OCI-M1 (cell line): ENCODE measurements at places on chromosomes 11 and 22.

- DNase-seq, result no peak
Observed at GRCh38 chr11:203056-203944, 3.9 kb downstream of the BET1L start.

DNA sequence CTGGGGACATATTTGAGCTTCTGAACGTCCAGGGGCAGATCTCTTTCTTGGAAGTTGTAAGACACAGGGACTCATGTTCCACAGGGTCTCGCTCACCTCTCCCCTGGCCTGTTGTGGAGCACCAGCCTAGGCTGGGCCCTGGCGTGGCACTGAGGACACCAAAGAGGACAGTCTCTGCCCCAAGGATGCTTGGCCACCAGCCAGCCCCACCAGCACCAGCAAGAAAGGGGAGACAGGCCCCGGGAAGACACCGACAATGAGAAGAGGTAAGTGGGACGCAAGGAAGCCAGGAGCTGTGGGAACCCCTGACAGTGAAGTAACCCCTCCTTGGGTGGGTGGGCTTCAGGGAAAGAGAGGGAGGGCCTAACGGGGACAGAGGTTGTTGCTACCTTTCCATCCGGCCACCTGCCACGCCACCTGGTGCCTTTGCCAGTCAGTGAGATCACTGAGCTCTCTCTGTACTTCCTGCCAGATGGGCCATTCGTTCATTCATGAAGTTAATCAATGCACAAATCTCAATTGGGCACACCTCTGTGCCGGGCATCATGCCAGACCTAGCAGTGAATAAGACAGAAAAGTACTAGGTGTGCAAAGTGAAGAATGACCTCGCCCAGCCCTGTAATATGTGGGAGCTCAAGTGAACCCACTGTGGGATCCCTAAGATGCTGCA, 11.1 kb downstream of the APOL5 start:
- no peak for DNase-seq

DNA sequence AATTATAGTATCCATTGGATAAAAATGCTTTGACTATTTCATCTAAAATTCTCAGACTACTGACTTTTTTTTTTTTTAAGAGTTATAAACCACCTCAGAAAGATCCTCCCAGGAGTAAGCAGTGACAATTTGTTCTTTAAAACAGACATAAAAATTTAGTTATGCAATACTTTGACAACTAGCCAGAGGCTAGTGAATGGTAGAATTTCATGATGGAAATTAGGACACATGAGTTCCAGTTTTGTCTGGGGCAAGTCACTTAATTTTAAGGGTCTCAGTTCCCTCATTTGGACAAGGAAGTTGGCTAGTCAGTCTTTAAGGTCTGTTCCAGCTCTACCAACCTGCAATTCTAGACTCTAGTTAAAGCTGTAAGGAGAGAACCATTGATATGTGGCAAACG, 2.9 kb downstream of the IL18 start:
- no peak for DNase-seq

GRCh38 chr11:34468209-34468841, 29.6 kb downstream of the CAT start:
- peak; percentile 56 for DNase-seq

DNA sequence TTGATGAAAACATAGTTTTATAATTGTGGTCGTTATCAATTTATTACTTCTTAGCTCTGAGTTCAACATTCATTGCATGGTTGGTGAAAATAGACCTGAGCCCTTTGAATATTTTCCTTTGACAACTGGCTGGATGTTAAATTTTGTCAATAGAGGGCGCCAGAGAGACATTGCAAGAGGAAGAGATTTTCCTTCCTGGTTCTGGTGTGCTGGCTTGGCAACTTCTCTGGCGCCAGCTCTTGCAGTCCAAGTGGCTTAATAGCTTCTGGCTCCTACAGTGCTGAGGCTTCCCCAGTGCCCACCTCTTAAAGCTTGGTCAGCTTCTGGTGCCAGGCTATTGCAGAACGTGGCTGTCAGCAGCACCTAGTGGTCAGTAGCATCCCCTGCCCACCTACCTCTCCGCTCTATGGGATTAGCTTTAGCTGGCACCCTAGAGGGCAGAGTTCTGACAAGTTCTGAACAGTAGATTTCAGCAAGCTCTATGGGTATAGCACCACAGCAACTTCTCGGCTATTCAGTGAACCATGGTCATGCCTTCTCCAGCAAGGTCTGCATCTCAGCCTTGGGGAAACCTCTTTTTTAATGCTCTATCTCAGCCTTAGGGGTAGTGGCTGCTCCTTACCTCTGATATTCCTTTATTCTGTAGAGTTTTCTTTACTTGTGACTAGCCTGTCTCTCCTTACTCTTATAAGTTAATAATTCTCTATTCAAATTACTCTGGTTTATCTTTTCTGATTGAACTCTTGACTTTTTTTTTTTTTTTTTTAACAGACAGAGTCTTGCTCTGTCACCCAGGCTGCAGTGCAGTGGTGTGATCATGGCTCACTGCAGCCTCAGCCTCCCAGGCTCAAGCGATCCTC, 59.4 kb downstream of the ACER3 start:
- DNase-seq, result peak; percentile 99

DNA sequence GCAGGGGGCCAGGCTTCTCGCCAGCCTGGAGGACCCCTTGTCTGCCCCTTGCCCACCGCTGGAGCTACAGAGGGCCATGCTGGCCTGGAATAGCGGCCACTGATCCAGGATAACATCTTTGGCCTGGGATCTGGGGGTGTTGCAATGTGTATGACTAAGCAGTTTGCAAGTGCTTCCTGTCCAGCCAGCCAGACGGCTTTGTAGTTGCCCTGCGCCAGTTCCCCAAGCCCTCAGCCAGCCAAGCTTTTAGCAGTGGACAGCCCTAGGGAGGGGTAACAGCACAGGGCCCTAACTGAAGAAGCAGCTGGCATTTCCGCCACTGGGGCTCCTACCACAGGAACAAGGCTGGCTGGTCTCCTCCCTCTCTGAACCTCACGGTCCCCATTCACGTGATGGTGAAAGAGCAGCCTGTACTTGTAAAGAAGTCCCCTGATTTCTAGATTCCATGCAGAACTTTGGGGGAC, 32.1 kb downstream of the UQCR10 start:
- peak; percentile 91 for DNase-seq

DNA sequence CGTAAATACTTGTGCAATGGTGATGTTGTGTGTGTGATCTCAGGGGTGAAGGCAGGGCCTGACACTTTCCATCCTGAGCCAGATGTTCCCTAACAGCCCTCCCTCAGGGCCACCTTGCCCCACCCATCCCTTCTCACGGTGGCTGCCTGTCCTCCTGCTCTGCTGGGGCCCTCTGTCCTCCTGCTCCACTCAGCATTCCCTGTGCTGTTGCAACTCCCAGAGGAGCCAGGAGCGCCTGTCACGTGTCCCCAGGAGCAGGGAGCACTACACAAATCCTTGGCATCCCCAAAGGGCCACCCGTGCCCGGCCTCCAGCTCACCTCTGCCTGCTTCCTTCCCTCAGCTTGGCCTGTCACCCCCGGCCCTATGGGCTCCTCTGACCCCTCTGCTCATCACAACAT, 10.2 kb upstream of the CSNK1E start:
- no peak for DNase-seq

DNA sequence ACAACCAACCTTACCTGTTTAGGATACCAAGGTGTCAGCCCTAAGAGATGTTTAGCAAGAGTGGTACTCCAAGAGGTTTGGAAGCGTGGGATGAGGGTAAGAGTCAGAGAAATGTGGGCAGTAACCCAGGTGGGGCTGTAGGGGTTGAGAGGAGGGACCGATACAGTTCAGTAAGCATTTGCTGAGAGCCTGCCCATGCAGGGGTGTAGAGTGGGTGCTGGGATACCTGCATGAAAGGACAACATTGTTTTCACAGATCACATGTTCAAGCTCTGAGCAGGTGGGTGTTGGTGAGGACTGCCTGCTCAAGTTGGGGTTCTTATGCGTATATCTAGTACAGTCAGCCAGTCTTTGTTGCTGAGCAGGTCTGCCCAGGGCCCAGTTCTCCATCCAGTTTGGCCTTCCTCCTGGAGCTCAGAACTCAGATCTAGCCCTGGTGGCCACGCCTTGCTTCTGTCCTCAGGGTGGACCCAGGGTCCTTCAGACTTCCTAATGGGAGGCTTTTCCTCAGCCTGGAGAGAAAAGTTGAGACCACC, 14.8 kb downstream of the PPFIBP2 start:
- no peak for DNase-seq

- DNase-seq, result peak; percentile 43
Observed at GRCh38 chr11:43943372-43943930, 1.0 kb downstream of the C11orf96 start.

- DNase-seq, result no peak
Observed at GRCh38 chr22:47594836-47595521, 832.5 kb downstream of the TBC1D22A start.

- no peak for DNase-seq
Observed at GRCh38 chr11:105100981-105101630, 38.5 kb downstream of the CARD18 start.

GRCh38 chr11:31792036-31792435, 19.1 kb downstream of the PAX6 start:
- no peak for DNase-seq

DNA sequence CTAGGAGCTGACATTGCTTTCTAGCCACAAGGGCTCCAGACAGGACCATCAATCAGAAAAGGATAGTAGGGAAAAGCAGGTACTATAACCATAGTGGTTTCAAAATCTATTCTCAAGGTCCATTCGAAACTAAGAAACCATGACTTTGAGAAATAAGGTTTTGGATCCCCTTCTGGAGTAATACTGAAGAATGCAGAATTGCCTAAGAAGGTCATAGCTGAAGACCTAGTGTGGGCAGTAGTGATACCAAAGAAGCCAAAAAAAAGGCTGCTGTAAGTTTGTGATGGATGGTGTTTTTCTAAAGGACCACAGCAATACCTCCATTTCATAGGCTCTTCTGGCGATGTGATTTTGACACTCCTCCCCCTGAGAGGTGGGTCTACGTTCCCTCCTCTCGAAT, 163.1 kb downstream of the MAML2 start:
- DNase-seq, result no peak
